H7 (cell line): ENCODE measurements at places on chromosomes 7 and 10.

- peak; percentile 93 for DNase-seq
Observed at GRCh38 chr7:128343554-128344430, at the start of gene RBM28. Gene RBM28 (minus strand): TSS chr7:128343908. CDS start chr7:128343793, 115 bp downstream.

- DNase-seq, result peak; percentile 68
Observed at GRCh38 chr7:17298840-17299482, 509 bp downstream of the AHR start.

GRCh38 chr10:103548581-103549348 lies 55.3 kb downstream of the NEURL1 start:
- peak; percentile 10 for DNase-seq

DNA sequence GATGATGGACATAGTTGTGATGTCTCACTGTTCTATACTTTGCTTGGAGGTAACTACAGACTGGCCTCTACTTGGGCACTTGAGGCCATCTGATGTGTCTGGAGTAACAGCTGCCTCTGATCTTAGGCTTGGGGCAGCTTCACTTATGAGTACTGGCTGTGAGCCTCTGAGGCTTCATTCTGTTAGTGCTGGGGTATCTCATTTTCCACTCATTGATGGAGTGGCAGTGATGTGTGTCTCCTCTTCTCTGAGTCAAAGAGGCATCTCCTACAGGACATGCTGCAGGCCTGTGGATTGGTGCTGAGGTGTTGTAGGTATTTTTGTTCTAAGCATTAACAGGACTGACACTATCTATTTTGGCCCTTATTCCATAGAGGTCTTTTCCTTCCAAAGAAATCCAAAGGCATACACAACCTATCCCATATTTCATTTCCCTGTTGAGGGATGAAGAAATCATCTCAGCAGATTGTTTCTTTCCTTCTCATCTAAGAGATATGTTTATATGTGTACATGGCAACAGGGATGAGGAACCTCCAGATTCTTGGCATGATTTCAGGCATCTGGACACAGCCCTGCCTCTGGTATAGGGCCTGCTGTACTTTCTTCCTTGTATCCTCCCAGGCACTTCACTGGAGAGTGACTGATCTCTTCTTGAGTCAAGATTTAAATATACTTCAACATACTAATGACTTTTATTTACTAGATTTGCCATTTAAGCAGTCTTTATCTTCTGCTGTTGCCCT lies 65.7 kb upstream of the NOBOX start:
- no peak for DNase-seq

DNA sequence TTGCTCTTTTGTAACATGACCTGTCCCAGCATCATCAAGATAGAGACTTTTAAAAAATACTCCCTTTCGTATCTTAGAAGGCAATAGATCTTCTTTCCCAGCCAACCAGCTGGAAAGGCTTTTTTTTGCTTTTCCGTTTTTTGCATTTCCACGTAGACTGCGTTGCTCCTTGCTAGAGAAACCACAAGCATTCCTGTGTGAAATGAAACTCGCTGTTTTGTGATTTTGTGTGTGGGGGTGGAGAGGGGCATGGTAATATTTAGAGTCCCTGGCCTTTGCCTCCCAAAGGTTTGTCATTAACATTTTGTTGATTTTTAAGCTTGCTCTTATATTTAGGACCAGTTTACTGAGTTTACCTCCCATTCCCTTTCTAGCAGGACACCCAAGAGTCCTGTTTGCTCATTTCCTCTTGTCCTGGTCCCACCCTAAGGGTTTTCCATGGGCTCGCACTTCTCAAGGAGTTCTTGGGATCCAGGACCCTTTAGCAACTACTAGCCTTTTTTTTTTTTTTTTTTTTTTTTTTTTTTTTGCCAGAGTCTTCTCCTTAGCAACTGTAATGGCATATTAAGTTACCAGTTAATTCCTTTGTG lies 243.6 kb downstream of the BICC1 start:
- DNase-seq, result no peak

DNA sequence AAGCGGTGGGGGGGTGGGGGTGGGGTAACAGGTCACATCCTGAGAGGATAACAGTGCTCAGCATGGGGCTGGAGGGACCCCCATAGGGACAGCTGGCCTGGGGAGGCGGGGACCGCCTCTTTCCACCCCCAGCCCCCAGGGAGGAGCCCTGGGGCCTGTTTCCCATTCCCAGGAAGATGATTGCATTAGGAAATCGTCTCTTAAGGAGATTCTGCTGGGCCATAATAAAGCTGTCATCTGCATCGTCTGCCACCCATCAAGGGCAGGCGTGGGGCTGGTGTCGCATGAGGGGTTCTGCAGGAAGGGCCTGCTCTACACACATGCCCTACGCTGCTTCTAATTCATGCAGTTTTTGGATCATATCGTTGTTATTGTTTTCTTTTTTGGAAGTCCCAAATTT lies 17.2 kb downstream of the RET start:
- peak; percentile 68 for DNase-seq

DNA sequence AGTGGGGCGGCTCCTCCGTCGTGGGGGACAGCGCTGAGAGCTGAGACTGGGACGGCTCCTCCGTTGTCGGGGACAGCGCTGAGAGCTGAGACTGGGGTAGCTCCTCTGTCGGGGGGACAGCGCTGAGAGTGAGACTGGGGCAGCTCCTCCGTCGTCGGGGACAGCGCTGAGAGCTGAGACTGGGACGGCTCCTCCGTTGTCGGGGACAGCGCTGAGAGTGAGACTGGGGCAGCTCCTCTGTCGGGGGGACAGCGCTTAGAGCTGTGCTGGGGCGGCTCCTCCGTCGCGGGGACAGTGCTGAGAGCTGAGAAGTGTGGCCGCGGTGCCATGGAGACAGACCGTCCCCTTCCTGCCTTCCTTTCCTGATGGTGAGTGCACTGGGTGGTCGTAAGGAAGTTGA lies 136.4 kb downstream of the DYNC2I1 start:
- DNase-seq, result peak; percentile 62

GRCh38 chr7:11748884-11749283 lies 83.1 kb downstream of the THSD7A start:
- no peak for DNase-seq

DNA sequence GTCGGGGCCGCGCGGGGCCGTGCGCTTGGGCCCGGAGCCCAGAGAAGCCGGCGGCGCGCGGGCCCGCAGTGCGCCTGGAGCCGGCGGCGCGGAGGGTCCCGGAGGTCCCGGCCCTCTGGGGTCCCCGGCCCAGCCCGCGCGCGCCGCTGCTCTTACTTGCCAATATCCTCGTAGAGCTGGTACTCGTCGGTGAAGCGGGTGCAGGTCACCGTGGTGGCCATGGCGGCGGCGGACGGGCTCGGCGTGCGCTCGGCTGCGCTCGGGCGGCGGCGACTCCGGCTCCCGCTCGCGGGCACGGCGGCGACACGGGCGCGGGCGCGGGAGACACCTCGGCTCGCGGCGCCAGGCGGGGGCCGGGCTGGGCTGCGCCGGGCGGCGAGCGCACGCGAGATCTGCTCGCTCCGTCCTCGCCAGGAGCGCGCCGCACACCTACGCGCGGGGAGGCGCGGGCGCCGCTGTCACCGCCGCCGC lies at the start of gene CAMK2B:
TSS of gene CAMK2B (minus strand) at position 394 of the 471 bp plus-strand sequence. CDS start at position 221, 173 bp downstream.
- DNase-seq, result peak; percentile 74

GRCh38 chr7:143237366-143237765 lies 15.5 kb downstream of the TAS2R40 start:
- DNase-seq, result no peak

DNA sequence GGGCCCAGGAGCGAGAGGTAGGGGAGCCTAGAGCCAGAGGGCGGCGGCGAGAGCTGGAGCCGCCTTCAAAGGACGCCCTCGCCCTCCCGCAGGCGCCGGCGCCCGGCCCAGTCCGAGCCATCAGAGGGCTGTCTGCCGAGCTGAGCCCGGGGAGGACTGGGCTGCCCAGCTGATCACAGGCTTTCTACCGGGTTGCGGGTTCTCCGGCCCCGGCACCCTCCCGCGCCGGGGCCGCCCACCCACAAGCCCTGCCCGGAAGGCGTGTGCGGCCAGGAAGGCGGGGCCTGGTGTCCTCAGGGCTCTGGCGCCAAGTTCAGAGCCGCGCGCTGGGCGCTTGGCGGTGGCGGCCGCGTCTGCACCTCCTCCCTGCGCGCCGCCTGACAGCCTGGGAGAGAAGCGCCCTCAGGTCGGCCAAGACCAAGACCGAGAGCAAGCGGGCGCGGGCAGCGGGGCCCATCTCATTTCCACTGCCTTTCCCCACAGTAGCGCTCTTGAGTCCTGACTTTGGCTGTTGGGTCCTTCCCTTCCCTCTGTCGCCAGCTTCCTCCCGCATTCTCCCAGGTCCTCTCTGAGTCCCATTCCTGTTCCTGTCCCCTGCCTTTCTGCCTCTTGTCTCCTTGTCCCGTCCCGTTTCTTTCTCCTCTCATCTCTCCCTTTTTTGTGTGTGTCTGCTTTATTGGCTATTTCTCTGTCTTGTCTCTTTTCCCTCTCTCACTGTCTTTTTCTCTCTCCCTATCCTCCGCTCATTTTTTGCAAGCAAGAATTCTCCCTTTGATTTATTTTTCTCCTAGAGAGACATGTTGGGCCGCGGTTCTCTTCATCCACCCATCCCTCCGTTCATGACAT lies 60.6 kb upstream of the MSMB start:
- peak; percentile 77 for DNase-seq

GRCh38 chr7:68888971-68889385 lies 709.3 kb upstream of the AUTS2 start:
- DNase-seq, result no peak

DNA sequence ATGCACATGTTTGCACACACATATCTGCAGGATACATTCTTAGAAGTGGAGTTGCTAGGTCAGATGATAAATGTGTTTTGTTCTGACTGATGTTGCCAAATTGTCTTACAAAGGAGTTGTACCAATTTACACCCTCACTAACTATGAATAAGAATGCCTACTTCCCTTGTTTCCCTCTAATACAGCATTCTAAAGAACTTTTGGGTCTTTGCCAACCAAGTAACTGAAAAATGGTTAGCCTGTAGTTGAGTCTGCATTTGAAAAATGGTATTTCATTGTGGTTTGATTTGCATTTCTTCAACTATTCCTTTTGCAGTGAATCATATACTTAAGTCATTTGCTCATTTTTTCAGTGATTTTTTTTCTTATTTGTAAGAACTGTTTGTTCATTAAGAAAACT lies 48.4 kb downstream of the TMEM26 start:
- no peak for DNase-seq

DNA sequence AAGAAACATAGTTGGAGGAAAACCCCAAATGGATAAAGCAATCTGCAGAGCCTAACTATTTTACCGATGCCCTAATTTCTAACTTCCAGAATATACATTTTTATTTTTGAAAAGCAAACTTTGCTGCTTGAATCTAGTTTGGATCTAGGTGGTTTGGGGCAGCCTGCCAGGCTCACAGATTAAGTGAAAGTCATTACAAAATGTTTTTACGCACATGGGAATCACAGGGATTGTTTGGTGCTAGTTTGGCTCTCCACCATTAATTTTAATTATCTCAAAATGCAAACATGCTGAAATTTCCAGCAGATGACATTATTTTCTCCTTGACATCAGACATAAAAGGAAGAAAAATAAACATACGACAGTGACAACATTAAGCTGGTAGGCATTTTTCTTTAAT lies 166.7 kb upstream of the INHBA start:
- DNase-seq, result no peak

GRCh38 chr7:45193828-45194227 lies 36.2 kb downstream of the RAMP3 start:
- DNase-seq, result no peak

DNA sequence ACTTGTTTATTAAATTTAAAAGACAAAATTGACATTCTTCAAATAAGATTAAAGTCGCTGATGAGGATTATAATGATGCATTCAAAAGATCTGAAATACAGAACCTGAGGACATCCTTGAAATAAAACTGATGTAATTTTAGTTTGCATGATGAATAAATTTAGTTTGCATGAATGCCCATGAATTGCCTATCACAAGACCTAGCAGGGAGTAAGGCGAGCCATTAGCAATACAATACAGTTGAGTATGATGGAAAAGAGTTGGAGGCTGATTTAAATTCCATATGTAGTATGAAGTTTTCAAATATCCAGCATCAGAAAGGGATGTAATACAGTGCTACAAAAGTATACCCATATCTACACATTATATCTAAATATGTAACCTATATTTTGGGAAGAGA lies 321.3 kb downstream of the CACNA2D1 start:
- no peak for DNase-seq

- no peak for DNase-seq
Observed at GRCh38 chr7:43648473-43649406, 65.8 kb downstream of the STK17A start.

- peak; percentile 45 for DNase-seq
Observed at GRCh38 chr7:45576249-45576929, 2.2 kb downstream of the ADCY1 start.

DNA sequence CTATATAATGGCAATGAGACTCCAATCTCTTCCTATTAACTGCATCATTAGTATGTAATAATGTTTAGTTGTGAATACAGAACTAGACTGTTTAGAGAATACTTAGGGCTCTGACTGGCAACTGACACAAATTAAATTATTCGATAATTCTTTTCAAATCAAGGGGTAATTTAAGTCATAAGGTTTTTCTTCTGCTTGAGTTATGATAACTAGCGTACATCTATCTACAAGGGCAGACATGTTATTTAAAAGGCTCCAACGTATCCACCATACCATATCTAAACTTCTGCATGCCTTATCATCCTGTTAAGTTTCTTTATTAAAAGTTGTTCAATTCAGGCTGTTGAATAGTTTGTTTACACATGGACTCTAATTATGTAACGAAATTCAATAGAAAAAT lies 11.2 kb downstream of the SEMA3C start:
- no peak for DNase-seq

- DNase-seq, result no peak
Observed at GRCh38 chr10:130407052-130407451, 270.9 kb downstream of the GLRX3 start.

DNA sequence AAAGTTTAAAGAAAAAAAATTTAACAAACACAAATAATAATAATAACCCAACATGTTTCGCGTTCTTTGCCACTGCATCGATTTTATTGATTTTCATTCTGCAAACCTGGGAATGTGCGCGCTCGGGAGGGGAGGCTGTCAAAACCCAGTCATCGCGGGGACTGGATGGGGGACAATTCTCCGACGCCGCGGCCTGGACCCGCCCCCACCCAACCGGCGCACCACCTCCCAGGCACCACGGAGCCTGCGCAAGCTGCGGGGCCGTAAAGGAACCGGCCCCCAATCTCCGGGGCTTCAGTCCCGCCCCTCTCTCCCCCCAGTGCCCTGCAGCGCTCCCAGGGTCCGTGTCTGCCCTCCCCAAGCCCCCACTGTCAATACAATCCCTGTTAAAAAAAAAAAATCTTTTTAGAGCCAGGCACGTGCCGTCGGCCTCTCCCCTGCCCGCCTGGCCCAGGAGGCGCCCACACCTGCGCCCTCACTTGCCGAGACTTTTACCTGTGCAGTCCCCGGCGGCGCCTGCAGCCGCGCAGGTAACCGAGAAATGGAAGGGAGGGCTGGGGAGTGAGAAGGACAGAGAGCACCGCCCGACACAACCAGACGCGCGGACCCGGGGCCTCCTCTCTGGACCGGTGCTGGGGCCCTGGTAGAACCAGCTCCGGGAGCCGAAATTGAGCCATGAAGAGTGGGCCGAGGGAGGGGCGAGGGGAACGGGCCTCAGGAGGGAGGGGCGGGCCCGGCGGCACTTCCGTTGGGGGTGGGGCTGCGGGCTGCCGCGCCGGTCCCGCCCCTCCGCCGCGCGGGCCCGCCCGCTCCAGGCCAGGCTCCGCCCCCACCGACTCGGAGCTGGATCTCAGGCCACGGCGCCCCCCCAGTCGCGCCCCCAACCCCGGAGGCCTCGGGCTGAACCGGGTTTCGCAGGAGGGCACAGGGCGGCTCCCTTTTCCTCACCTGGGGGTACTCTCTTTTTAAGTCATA lies 7.6 kb upstream of the ZNF503 start:
- peak; percentile 98 for DNase-seq

- DNase-seq, result no peak
Observed at GRCh38 chr10:65320236-65321026, 1605.4 kb upstream of the LRRTM3 start.

- DNase-seq, result peak; percentile 72
Observed at GRCh38 chr10:70634011-70634410, 31.5 kb upstream of the PRF1 start.
